ENCODE measurements at places on chromosomes 7 and 10.
A peak's percentile ranks its signal among the peaks of the same experiment; 100 is the strongest.

GRCh38 chr7:122544463-122544862 lies 154.5 kb downstream of the RNF133 start:
- DNase-seq, result no peak

- DNase-seq, result no peak
These were observed 10.2 kb upstream of the EPC1 start for GRCh38 chr10:32357056-32357735.

DNA sequence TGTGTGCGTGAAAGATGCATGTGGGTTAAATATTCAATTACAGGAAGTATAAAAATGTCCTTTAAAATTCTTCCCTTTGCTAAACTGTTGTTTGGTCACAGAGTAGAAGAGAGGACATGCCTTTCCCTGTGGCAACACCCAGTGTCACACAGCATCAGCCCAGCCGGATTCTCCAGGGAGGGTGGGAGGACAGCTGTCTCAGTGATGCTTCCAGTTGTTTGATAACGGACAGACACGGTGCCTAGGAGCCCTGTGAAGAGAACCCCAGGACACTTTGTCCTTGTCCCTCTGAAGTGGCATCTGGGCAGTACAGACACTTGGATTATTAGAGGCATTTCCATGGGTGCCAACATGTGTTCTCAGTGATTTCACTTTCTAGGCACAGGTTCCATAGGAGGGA lies 306.6 kb upstream of the LRGUK start:
- DNase-seq, result no peak

GRCh38 chr10:15370856-15371701 lies at the start of gene FAM171A1:
FAM171A1 (minus strand) TSS chr10:15371289; CDS start chr10:15371052, 237 bp downstream.
- DNase-seq, result peak; percentile 85

DNA sequence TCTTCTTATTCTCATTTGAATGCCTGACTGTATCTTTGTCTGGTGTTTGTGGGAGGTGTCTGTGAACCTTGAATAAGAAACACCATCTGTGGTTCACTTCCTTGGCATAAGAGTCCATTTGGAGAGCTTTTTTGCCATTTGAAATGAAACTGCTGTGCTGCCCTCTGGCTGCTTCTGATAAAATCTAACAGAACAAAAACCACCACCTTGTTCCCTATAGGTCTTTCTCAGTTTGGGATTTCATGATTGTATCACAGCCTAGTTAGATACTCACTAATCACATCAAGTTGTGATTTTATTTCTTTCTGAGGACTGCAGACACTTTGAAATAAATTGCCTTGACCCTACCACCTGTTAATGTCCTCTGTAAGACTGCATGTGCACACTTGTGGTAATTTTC lies 102.7 kb upstream of the FAM13C start:
- DNase-seq, result peak; percentile 37

DNA sequence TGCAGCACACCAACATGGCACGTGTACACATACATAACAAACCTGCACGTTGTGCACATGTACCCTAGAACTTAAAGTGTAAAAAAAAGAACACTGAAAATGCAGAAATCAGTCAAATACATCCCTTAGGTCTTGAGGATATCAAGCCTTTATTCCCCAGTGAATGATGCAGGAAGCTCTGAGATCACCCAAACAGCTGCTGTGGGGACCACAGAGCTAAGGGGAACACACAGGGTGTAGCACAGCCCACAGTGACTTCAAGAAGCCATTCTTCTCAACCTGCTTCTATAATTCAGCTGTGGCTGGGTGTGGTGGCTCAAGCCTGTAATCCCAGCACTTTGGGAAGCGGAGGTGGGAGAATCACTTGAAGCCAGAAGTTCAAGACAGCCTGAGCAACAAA lies 314.9 kb downstream of the CALN1 start:
- no peak for DNase-seq

DNA sequence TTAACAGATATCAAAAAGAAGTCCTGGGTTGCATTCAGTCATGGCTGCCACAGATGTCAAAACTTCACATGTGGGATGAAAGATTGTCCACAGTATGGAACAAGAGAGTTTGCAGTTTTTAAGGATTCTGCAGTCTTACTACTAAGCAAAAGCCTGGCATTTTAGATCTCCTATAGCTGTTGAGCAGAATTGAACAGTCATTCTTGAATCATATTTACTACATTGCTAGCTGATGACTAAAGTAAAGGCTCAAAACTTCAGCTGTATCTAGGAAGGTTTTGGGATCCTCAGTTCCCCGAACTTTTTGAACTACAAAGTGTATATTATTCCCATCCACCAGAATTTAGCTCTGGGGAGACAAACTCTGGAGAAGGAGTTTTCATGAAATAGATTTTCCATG lies 31.0 kb downstream of the BET1 start:
- DNase-seq, result peak; percentile 34

GRCh38 chr7:136045992-136046391 lies 68.8 kb upstream of the MTPN start:
- peak; percentile 57 for DNase-seq

- DNase-seq, result no peak
These were observed 44.4 kb downstream of the TMEM270 start for GRCh38 chr7:73905360-73905759.

- DNase-seq, result no peak
These were observed 6.2 kb downstream of the BUB3 start for GRCh38 chr10:123160311-123160980.

DNA sequence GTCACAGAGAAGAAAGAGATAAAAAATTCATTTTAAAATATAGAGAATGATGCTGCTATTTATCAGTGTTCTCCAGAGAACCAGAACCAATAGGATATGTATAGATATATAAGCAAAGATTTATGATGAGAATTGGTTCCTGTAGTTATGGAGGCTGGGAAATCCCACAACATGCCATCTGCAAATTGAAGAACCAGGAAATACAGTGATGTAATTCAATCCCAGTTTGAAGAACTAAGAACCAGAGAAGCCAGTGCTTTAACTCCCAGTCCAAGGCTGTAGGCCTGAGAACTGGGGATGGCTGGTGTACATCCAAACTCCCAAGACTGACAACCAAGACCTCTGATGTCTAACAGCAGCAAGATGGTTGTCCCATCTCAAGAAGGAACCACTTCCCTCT lies 192.9 kb upstream of the PLXDC2 start:
- no peak for DNase-seq

GRCh38 chr10:103062854-103063590 lies 130.1 kb downstream of the NT5C2 start:
- DNase-seq, result no peak

DNA sequence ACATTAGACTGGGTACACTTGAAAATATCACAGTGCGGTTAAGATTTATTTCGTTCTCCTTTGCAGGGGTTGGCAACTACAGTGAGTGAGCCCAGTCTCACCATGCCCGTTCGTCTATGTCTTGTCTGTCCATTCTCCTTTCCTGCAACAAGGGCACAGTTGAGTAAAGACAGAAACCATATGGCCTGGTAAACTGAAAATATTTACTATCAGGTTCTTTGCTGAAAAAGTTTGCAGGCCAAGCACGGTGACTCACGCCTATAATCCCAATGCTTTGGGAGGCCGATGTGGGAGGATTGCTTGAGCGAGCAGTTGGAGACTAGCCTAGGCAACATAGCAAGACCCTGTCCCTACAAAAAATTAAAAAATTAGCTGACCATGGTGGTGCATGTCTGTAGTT lies 11.4 kb upstream of the KCTD7 start:
- no peak for DNase-seq

DNA sequence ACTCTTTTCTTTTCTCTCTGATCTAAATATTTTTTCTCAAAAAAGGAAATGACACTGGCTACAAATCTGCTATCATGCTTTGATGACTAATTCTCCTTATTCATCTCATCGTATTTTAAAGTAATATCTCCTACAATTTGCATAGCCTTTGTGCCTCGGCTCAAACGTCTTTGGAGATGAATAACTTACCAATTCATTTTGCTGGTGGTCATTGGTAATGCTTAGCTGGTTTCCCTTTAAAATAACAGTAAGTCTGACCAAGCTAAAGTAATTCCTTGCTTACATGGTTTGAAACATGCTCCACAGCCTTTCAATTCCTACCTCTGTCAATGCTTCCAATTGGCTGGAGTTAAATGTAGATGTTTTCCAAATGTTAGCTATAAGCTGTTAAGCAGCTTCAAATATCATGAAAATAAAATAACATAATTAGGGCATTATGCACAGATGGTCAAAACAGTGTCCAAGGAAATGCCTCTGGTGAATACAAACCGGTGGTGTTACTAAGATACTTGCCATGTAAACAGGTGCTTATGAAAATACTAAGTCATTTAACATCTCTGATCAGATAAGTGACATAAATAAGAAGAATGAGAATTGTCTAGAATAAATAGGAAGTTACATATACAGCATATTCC lies 435.0 kb downstream of the POM121L12 start:
- no peak for DNase-seq

DNA sequence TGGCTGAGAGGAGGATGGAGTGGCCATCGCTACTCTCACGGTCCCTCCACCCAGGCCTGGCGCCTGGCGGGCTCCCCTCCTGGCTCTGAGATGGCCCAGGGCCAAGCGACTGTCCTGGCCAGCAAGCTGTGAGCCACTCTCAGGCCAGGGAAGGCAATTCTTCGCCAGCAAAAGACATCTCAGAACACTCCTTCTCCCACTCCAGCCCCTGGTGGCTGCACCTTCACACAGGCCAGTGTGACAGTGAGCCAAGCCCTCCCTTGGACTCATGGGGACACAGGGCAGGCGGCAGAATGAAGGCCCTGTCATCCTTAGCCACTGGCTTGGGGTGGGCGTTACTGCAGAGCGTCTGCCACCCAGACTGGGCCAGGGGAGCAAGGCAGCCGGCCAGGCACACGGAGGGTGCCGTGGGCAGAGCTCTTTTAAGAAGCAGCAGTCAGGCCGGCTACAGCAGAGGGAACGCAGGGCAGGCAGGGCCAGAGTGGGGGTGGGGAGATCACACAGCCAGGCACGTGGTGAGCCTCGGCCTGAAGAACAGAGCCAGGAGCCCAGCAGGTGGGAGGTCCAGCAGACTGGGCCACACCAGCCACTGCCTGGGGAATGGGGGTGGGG lies 14.4 kb downstream of the STK32C start:
- no peak for DNase-seq

- no peak for DNase-seq
These were observed 7.4 kb upstream of the STEAP4 start for GRCh38 chr7:88314061-88314491.

GRCh38 chr7:104883248-104883717 lies 130.7 kb upstream of the KMT2E start:
- DNase-seq, result peak; percentile 2

DNA sequence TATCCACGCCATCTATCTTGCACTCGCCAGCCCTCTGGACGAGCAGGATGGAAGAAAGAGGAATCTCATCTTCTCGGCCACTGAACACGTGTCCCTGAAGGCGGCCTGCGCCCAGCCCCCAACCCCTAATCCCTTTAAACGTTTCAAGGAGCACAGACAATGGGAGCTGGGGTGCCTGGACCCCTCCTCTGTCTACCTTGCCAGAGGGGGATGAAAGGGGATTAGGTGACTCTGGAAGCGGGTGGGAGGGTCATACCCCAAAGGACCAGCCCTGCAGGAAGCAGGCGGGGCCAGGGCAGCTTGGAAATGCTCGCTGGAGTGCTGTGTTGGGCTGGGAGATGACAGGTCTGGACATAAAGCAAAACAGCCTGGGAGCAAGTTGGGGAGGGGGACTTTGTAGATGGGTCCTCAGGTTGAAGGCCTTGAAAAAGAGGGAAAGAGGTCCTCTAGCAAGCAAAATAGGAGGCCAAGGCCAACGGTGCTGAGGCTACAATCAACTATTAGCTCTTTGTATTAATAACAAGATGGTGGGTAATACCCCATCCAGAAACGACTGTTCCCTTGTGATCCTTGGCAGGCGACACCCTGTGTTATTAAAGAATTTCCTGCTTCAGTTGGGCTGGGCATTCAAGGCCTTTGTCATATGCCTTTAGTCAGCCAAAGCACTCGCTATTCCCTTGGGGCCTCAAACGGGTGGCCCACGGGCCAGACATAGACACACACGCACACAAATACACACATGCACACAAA lies 126.5 kb upstream of the UNC5B start:
- no peak for DNase-seq

DNA sequence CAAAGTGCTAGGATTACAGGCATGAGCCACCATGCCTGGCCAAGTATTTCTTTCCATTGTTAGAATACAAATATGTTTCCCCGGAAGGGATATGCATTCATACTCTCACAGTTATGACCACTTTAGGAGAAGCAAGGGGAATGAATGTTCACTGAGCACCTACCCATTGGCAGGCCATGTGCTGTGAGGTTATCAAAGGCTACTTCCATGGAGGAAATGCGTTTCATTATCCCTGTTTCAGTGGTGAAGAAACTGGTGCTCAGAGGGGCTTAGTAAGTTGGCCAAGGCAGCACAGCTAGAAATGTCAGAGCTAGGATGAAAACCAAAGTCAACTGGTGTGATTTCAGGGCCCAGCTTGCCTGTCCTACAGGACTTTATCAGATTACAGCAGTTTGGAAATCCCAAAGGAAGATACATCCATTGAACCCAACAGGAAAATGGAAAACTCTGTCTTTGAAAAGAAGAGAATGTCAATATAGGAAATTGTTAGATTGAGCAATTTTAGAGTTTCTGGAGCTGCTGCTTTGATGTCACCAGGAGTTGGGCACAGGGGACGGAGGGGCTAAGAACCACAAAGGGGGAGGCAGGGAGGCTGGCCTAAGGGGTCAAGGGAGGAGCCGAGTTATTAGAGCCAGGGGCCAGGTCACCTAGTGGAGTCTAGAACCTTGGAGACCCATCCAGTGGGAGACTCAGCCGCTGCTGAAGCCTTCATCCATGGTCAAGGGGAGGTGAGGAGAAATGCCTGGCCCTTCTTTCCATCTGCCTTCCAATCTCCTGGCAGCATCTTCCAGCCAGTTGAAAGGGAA lies 319.8 kb downstream of the FRMD4A start:
- DNase-seq, result no peak

- DNase-seq, result no peak
These were observed 68.1 kb downstream of the HTR5A start for GRCh38 chr7:155138204-155138603.

GRCh38 chr10:98125940-98126631 lies 8.4 kb upstream of the R3HCC1L start:
- no peak for DNase-seq

All from adipocyte (in vitro differentiated cells).